SK-MEL-5 (cell line): ENCODE measurements at places on chromosomes 12 and 14.
A peak's percentile ranks its signal among the peaks of the same experiment; 100 is the strongest.

GRCh38 chr12:122403115-122403770 is 19.2 kb downstream of the CLIP1 start:
- DNase-seq, result no peak

DNA sequence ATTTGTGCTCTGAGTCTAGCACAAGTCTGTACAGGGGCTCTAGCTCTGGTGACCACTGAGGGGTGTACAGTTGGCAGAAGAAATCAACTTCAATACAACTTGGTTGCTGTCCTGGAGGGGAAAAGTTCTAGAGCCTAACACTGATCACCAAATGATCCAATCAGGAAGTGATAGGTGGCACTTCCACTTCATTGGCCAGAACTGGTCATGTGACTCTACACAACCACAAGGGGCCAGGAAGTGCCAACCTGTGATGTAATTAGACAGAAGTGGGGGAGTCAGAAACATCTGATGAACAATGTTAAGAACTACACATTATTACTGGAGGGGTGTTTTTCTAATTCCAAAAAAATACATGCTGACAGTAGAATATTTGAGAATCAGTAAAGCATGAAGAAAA is 401.6 kb downstream of the VRK1 start:
- DNase-seq, result no peak

GRCh38 chr12:54411391-54412241 is 7.5 kb downstream of the ITGA5 start:
- DNase-seq, result peak; percentile 59

GRCh38 chr12:46553911-46554310 is 181.3 kb upstream of the SLC38A2 start:
- DNase-seq, result no peak

- DNase-seq, result no peak
These were observed 372.8 kb downstream of the NELL2 start for GRCh38 chr12:44503329-44503728.

DNA sequence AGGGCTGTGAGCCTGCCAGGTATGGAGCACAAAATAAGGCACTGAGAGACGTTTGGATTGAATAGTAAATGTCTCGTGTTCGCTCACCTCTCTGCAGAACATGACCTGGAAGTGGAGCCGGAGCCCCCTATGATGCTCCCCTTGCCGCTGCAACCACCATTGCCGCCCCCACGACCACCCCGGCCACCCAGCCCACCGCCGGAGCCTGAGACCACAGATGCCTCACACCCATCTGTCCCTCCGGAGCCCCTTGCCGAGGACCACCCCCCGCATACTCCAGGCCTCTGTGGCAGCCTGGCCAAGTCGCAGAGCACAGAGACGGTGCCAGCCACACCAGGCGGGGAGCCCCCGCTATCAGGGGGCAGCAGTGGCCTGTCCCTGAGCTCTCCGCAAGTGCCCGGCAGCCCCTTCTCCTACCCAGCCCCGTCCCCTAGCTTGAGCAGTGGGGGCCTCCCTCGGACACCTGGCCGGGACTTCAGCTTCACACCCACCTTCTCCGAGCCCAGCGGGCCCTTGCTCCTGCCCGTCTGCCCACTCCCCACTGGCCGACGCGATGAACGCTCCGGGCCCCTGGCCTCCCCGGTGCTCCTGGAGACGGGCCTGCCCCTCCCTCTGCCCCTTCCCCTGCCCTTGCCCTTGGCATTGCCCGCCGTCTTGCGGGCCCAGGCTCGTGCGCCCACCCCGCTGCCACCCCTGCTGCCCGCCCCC is 18.7 kb downstream of the SETD1B start:
- DNase-seq, result no peak

DNA sequence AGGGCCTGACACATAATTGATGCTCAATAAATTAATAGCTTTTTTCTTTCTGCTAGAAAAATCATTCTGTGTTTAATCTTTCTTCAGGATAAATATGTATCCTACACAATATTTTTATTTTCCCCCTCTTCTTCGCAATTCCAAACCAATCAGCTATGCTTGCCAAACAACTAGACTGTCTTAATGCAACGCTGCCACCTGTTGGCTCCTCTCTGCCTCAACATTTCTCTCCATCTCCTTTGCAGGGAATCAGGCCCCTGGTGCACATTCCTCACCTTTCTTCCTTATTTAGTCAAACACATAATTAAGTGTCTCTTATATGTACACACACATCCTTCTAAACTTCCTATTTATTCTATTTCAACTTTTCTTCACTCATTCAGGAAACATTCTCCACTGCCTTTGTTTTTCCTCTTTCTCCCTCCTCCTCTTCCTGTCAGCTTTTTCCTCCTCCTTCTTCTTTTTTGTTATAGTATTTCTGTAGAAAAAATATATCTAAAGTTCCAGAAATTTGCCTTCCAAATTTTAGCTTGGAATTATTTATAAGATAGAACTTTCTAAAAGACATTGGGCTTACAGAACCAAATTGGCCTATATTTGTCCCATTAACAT is 406.0 kb downstream of the PRKD1 start:
- DNase-seq, result peak; percentile 27

DNA sequence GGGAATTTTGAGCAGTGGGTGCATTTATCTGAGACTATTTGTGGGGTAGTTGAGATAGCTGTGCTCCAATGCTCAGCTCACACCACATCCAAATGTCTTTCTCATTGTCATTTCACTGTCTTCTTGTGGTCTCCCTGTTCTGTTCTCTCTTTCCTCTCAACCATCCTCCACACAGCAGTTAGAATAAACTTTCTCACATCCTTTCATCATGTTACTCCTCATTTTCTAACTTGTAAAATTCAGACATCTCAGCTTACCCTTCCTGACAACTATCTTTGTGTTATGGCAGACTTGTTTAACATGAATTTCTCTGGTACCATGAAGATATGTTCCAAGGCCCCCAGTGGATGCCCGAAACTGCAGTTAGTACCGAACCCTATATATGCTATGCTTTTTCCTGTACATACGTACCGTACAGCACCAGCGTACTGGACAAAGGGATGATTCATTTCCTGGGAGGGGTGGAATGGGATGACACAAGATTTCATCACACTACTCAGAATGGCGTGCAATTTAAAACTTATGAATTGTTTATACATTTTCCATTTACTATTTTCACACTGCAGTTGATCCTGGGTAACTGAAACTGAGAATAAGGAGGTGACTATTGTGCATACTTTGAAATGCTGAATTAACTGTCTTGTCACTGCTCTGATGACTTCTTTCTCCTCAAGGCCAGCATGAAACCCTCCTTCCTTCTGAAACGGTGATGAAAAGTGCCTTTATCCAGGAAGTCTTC is 177.1 kb upstream of the SLC38A2 start:
- DNase-seq, result peak; percentile 28

- no peak for DNase-seq
These were observed 19.7 kb upstream of the FGD4 start for GRCh38 chr12:32379667-32380066.

GRCh38 chr12:39782026-39782545 is 162.5 kb upstream of the ABCD2 start:
- DNase-seq, result no peak

DNA sequence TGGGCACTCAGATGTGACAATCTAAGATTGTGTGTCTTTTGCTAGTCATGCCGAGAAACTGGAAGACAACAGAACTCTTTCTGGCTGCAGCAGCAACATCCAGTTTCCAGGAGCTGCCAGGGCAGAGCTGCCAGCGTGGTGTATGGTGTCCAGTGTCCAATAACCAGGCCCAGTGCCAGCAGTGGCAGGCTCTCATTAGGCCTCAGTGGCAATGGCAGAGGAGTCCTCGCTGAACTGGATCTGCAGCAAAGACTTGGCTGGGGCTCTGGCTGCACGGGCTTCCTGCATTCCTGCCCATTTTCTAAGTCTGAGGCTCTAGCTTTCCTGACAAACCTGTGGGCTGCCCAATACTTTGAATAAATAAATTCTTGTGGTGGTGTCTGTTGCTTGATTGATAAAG is 26.2 kb upstream of the PPM1A start:
- no peak for DNase-seq

GRCh38 chr14:104689109-104689880 is at the start of gene INF2:
TSS of gene INF2 (plus strand) at chr14:104689618. CDS start at chr14:104701366, 11,748 bp downstream.
- DNase-seq, result peak; percentile 53

GRCh38 chr12:126353604-126354003 is 1288.4 kb downstream of the AACS start:
- no peak for DNase-seq

DNA sequence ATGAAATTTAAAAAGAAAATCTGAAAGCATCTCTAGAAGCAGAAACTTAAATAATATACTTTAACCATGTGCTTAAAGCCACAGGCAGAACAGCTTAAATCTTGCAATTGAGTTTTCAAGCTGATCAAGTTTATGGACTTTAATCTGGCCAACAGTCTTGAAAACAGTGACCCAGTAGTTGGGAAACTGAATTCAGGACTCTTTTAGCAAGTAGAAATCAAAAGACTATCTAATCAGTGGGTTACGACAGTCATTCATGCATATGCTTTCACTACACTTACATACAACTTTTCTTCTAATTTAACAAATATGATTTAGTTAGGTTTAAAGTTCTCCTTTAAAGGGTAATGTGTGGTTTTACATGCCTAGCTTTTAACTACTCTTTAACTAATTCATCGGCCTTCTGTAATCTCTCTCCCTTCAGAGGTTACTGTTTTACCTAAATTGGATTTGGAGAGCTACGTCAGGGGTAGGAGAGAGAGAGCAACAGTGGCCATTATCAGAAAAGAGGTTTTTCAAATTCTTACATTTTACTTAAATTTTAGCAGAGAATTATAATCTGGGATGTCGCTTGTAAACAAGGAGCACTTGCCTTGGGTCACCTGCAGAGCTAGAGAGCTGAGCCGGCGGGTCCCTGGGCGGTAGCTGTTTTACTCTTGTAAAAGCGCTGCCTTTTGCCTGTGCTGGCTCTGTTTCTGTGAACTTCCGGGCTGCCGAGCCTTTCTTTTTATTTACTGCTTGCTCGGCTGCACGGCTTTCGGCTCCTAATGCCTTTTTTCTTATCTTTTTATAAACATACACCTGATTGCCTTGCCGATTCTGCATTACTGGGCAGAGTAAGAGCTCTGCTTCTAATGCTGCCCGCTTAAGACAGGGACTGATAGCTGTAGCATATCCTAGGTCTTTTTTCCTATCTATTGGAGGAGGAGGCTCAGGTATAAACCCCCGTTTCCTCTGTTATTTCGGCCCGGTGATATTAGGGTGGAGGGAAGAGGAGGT is 17.4 kb upstream of the LYZ start:
- DNase-seq, result no peak

- no peak for DNase-seq
These were observed 233.7 kb downstream of the MON2 start for GRCh38 chr12:62700091-62700880.
